ENCODE measurements at places on chromosomes 1 and 21.

DNA sequence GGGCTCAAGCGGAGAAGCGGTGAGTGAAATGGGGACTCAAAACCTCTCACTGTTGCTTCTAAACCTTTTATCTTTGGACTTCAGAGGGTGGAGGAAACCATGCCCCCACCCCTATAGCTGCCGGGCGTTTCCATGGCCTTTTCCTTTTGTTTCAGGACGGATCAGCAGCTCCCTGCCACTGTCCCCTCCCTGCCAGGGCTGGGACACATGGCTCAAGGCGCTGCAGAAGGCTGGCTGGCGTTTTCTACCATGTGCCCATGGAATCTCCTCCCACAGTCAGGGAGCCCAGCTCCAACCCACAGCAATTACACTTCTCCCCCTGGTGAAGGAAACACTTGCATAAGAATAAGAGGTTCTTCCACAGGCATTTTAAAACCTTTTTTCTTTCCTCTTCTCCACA is 812.7 kb downstream of the PLA2G4A start:
- DNase-seq = no peak

DNA sequence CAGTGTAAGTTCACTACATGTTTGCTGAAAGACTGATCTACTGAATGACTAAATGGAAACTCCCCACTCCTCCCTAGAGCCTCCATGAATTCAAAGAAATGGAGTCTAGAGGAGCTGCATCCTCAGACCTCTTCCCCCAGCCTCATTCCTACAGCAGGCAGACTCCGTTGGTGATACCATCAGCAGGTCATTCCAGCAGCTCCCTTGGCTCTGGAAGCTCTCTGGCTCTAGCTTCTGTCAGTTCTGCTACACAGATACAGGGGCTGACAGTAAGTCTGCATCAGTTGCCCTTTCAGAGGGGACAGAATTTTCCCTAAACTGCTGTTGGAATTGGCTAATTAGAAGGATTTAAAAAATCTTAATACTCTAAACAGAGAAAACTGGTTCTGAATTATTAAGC is 31.7 kb upstream of the DMRTA2 start:
- DNase-seq = no peak

- no peak for DNase-seq
Observed at GRCh38 chr1:51421964-51422363, 91.6 kb upstream of the TTC39A start.

GRCh38 chr21:44527983-44528633 is 11.9 kb downstream of the KRTAP10-1 start:
- no peak for DNase-seq

GRCh38 chr1:59410457-59410856 is 113.6 kb downstream of the FGGY start:
- no peak for DNase-seq

DNA sequence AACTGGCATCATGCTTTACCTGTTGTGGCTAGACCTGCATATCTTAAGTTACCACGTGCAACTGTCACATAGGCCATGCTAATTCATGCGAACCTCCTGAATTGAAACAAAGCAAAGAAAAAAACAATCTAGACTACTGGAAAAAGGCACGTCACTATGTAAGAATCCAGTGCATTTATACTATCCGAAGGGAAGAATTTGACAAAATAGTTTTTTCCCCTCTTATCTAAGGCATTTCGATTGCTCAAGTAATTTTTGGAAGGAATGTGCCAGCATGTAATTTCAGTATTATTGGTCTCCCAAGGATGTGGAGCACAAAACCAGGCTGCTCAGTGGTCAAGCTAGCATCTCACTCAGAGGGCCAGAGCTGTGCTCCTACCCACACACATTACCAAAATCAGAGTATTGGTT is 31.5 kb upstream of the C1orf198 start:
- no peak for DNase-seq

All from GM10248 (cell line).